ENCODE measurements at places on chromosomes 5 and 9. TPM values are rescaled to one million over a fixed set of nuclear protein-coding genes. Genes with fewer than 3 reads are reported as not detected.

The SGTB gene
- total RNA-seq: 7.1 TPM

The TMEFF1 gene
- total RNA-seq: 0.16 TPM

The DNM1 gene
- total RNA-seq: 3.6 TPM

The LAMC3 gene
- 1.0 TPM for total RNA-seq

The ZNF658 gene
- total RNA-seq: 7.4 TPM

The WNT8A gene
- not detected for total RNA-seq

The OR1J2 gene
- total RNA-seq: not detected

The GABRP gene
- 2.9 TPM for total RNA-seq

The PCDHB2 gene
- 1.8 TPM for total RNA-seq

The HEMGN gene
- total RNA-seq: 0.40 TPM

The UNC13B gene
- 21.6 TPM for total RNA-seq

The PTGER4 gene
- 24.5 TPM for total RNA-seq

- no peaks in the 10 kb centered on the region for H3K27me3 ChIP-seq
- no peaks in the 10 kb centered on the region for H3K36me3 ChIP-seq
- no peak overlapping the region for H3K27ac ChIP-seq
- no peaks in the 10 kb centered on the region for H3K4me1 ChIP-seq
- no peak for DNase-seq
- H3K4me3 ChIP-seq: no peak overlapping the region
Observed at GRCh38 chr5:123438902-123439301, 15.7 kb upstream of the CEP120 start.

GRCh38 chr5:104048231-104048630 is 485.6 kb upstream of the NUDT12 start:
- no peaks in the 10 kb centered on the region for H3K27me3 ChIP-seq
- DNase-seq: no peak
- no peaks in the 10 kb centered on the region for H3K4me1 ChIP-seq
- H3K27ac ChIP-seq: no peak overlapping the region

GRCh38 chr5:55159763-55160492 is at the start of gene GPX8:
Gene GPX8 (plus strand): TSS chr5:55160171. CDS start chr5:55160193, 22 bp downstream.
- H3K36me3 ChIP-seq: no peaks in the 10 kb centered on the region
- peak within 1 kb of the TSS; percentile 57 for H3K4me3 ChIP-seq
- H3K4me1 ChIP-seq: peaks cover 6% of the 10 kb centered on the region
- H3K27ac ChIP-seq: peak within 1 kb of the TSS; percentile 64

- H3K27ac ChIP-seq: no peak overlapping the region
- H3K4me3 ChIP-seq: no peak overlapping the region
- no peaks in the 10 kb centered on the region for H3K27me3 ChIP-seq
- peaks cover 17% of the 10 kb centered on the region for H3K4me1 ChIP-seq
Observed at GRCh38 chr5:78273436-78273835, 21.1 kb downstream of the AP3B1 start.

DNA sequence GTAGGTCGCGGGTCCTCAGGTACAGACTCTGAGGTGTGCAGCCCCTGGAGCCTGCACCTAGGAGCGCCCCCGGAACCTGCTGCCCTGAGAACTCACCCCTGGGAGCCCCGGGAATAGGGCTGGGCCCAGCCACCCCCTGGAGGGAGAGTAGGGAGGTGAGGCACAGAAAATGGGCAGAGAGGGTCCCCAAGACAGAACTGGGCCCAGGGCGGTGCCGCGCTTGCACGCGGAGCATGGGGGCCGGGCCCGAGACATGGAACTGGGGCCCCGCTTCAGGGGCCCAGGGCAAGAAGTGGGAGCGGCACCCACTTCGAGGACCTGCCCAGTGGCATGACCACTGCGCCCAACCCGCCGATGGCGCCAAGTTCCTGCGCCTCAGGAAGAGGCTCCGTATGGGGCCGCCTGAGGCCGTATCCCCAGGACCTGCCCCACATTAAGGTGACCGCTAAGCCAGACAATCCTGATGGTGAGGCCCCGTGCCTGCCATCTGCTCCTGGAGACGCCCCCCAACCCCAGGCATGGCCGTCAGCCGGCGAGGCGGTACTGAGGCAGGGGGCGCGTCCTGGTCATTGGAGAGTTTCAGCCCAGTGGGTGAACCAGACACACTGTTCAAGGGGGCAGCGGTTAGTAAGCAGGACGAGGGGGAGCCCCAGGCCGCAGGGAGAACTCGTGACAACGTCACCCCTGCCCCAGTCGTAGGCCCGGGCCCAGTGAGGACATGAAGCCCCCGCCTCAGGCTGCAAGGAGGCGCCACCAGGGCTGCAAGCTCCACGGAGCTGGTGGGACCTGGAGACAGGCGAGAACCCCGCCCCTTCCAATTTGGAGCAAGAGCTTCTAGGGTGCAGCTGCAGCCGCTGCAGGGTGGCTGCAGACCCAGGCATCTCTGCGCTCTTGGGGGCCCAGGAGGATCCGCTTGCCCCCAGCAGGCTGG is 89.5 kb upstream of the PUM3 start:
- no peak overlapping the region for H3K4me3 ChIP-seq
- H3K27me3 ChIP-seq: no peaks in the 10 kb centered on the region
- DNase-seq: no peak
- no peaks in the 10 kb centered on the region for H3K36me3 ChIP-seq
- H3K4me1 ChIP-seq: no peaks in the 10 kb centered on the region

- DNase-seq: no peak
- no peak overlapping the region for H3K27ac ChIP-seq
- H3K27me3 ChIP-seq: no peaks in the 10 kb centered on the region
- H3K4me3 ChIP-seq: no peak overlapping the region
- H3K4me1 ChIP-seq: no peaks in the 10 kb centered on the region
Observed at GRCh38 chr5:121725450-121725849, 126.2 kb upstream of the FTMT start.

- no peak overlapping the region for H3K4me3 ChIP-seq
- no peak for DNase-seq
- H3K27me3 ChIP-seq: no peaks in the 10 kb centered on the region
- H3K27ac ChIP-seq: no peak overlapping the region
- no peaks in the 10 kb centered on the region for H3K4me1 ChIP-seq
- no peaks in the 10 kb centered on the region for H3K36me3 ChIP-seq
Observed at GRCh38 chr5:153159616-153160015, 330.9 kb upstream of the GRIA1 start.

DNA sequence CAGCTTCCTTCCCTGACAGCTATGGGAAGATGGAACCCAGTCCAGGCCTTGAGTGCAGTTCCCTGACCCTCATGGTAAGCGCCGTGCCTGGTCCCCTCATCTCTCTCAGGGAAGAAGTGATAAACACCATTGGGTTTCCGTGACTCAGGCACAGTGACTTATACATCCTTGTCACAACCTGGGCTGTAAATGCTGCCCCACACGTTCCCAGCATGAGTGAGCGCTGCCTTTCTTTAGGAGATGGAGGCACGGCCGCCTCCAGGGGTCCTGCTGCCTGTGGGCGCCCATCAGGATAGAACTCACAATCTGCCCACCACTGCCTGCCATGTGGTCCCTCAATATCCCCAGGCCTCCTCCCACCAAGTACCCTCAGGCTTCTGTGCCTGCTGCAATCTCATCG is 8.3 kb upstream of the NKD2 start:
- no peak overlapping the region for H3K4me3 ChIP-seq
- H3K27ac ChIP-seq: no peak overlapping the region
- peak; percentile 13 for DNase-seq
- no peaks in the 10 kb centered on the region for H3K27me3 ChIP-seq
- no peaks in the 10 kb centered on the region for H3K36me3 ChIP-seq
- H3K4me1 ChIP-seq: peaks cover 10% of the 10 kb centered on the region

GRCh38 chr5:171299228-171299627 is 9.8 kb upstream of the TLX3 start:
- no peaks in the 10 kb centered on the region for H3K36me3 ChIP-seq
- no peak overlapping the region for H3K4me3 ChIP-seq
- H3K4me1 ChIP-seq: no peaks in the 10 kb centered on the region
- no peak overlapping the region for H3K27ac ChIP-seq
- H3K27me3 ChIP-seq: peaks cover 4% of the 10 kb centered on the region

DNA sequence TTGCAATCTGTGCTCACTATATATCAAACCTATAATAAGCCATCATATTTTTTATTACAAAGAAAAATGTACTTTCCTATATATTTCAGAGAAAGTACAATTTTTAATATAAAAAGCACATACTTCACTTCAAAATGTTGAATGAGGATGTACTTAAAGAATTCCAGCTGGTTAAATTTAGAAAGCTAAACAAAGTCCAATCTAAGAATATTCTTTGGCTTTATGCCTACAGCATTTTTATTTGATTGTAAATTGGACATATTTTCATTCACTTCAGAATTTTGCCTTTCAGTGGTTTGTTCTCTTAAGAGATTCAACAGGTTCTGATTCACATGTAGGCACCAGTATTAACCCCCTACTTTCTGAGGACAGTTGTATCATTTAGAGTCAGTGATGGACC is 533.8 kb downstream of the CAAP1 start:
- H3K27ac ChIP-seq: no peak overlapping the region
- H3K4me3 ChIP-seq: no peak overlapping the region
- H3K4me1 ChIP-seq: no peaks in the 10 kb centered on the region
- no peaks in the 10 kb centered on the region for H3K36me3 ChIP-seq
- no peaks in the 10 kb centered on the region for H3K27me3 ChIP-seq

GRCh38 chr5:2466966-2467365 is 284.5 kb downstream of the IRX2 start:
- DNase-seq: no peak
- no peaks in the 10 kb centered on the region for H3K36me3 ChIP-seq
- no peaks in the 10 kb centered on the region for H3K4me1 ChIP-seq
- no peak overlapping the region for H3K4me3 ChIP-seq
- H3K27ac ChIP-seq: no peak overlapping the region
- peaks cover 4% of the 10 kb centered on the region for H3K27me3 ChIP-seq

DNA sequence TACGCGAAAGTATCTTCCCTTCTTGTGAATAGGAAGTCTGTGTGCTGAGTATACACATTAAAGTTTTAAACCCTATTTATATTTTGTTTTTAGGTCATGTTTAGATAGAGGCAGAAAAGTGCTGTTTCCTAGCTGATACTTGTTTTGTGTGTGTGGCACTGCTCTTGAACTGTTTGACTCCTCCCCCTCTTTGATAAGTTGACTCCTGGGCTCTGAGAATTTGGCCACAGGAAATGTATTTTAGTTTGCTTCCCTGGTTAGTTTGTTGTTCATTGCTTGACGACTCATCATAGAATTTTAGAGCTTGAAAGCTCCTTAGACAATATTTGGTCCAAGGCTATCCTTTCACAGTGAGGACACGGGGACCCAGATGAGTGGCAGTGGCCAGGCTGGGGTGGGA is 2.0 kb upstream of the CDC14B start:
- no peaks in the 10 kb centered on the region for H3K4me1 ChIP-seq
- no peak overlapping the region for H3K27ac ChIP-seq
- DNase-seq: no peak
- no peaks in the 10 kb centered on the region for H3K36me3 ChIP-seq

DNA sequence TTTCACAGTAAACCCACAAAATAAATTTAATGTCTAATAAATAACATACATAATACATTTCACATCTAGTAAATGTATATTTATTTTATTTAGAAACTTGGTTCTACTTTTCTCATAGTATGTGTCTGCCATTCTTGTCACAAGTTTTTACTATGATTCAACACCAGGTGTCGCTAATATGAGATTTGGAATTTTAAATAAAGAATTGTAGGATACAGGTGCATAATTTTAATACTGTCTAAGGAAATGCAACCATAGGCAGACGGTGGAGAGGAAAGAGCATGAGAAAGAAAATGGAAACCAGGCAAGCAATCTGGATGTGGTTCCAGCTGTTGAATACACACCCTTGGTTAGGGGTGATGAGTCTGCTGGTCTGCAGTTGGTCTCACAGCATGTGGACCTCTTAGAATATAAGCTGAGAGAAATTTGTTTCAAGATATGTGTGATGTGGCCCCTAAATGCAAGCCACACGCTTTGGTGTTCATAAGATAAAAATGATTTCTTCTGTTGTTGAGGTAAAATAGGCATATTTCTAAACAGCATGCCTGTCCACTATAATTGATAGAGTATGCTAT is 114.7 kb upstream of the TXNDC8 start:
- H3K4me1 ChIP-seq: no peaks in the 10 kb centered on the region

GRCh38 chr5:3684118-3684517 is 88.5 kb downstream of the IRX1 start:
- H3K27ac ChIP-seq: no peak overlapping the region
- no peak for DNase-seq
- no peaks in the 10 kb centered on the region for H3K4me1 ChIP-seq
- H3K4me3 ChIP-seq: no peak overlapping the region
- H3K27me3 ChIP-seq: no peaks in the 10 kb centered on the region
- H3K36me3 ChIP-seq: no peaks in the 10 kb centered on the region
